Fibroblast of skin of left quadriceps (primary cell): ENCODE measurements at places on chromosomes 16 and 17.

GRCh38 chr16:31085873-31086628 lies 2.7 kb downstream of the PRSS53 start:
- DNase-seq = no peak

- no peak for DNase-seq
Observed at GRCh38 chr17:30321314-30321713, 12.5 kb downstream of the TMIGD1 start.

GRCh38 chr17:5719976-5720375 lies 135.7 kb upstream of the NLRP1 start:
- DNase-seq = no peak

DNA sequence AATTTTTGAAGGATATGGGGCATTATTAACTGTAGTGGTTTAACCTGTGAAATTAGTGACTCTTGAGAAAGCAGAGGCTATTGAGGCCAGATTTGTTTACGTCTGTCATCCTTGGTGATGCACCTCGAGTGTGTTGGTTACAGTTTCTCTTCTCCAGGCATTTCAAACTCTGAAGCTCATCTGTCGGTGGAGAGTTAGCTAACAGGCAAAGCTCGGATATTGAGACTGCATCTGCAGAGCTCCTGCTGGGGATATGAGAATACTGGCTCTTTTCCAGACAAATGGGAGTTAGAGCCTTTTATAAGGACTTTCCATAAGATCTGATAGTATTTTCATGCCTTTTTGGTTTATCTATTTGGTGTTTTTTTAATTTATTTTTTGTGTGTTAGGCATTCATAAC lies 6.7 kb downstream of the CLEC16A start:
- no peak for DNase-seq

GRCh38 chr16:35574454-35575431 lies 2115.3 kb downstream of the TP53TG3F start:
- no peak for DNase-seq

GRCh38 chr16:86020971-86021370 lies 122.0 kb downstream of the IRF8 start:
- no peak for DNase-seq

DNA sequence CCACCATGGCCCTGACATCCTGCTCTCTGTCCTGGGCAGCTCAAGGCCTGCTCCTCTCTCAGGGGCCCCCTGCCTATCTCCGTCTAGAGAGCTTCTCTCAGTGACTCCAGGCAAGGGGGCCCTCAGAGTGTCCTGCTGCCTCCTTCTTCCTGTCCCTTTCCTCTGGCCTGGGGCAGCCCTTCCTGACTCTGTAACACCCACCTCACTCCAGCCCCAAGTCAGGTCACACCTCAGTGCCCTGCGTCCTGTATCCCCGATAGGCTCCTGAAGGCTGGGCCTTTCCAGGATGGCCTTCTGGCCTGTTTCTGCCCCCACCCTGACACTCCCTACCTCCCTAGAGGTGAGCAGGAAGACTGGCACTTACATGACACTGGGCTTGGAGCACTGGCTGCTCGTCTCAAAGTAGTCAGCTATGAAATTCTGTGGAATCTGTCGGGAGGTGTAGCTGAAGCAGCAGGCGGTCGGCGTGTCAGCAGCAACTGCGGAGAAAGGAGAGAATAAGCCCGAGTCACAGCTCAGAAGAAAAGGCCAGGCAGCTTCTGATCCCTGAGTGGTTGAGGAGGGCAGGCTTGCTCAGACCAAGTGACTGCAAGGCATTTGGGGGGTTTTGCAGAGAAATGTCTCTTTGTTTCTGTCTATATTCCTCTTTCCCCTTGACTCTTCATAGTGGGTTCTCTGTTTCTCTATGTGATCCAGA lies 976 bp downstream of the CCL3L1 start:
- no peak for DNase-seq

- no peak for DNase-seq
Observed at GRCh38 chr16:49348408-49349176, 25.0 kb upstream of the C16orf78 start.
